A673 (cell line): ENCODE measurements at places on chromosomes 5 and 9.
A peak's percentile ranks its signal among the peaks of the same experiment; 100 is the strongest.

- no peak overlapping the region for H3K27ac ChIP-seq
- peaks cover 2% of the 10 kb centered on the region for H3K36me3 ChIP-seq
- H3K4me3 ChIP-seq: no peak overlapping the region
- H3K27me3 ChIP-seq: no peaks in the 10 kb centered on the region
- peaks cover 23% of the 10 kb centered on the region for H3K4me1 ChIP-seq
- no peak for DNase-seq
Observed at GRCh38 chr5:126799780-126800179, 22.8 kb downstream of the LMNB1 start.

DNA sequence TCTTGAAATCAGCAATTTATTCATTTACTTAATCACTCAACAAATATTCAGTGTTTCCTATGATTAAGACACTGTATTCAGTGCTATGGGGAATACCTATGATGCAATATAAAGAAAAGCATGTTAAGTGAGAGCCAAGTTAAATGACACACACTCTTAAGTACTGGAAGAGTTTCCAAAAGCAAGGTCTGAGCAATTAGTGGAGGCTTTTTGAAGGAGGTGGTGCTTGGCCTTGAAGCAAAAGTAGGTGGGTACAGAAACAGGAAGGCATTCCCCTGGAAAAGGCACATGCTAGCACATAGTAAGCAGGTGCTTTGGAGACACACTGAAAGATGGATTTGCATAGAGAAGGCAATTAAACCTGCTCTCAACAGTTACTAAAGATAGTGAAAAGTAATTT, 4.0 kb downstream of the TSLP start:
- no peaks in the 10 kb centered on the region for H3K36me3 ChIP-seq
- no peak overlapping the region for H3K27ac ChIP-seq
- DNase-seq: peak; percentile 56

- H3K36me3 ChIP-seq: no peaks in the 10 kb centered on the region
- H3K27me3 ChIP-seq: no peaks in the 10 kb centered on the region
- H3K4me1 ChIP-seq: peaks cover 22% of the 10 kb centered on the region
- H3K27ac ChIP-seq: no peak overlapping the region
- DNase-seq: no peak
Observed at GRCh38 chr9:86983620-86984259, 36.4 kb upstream of the GAS1 start.

DNA sequence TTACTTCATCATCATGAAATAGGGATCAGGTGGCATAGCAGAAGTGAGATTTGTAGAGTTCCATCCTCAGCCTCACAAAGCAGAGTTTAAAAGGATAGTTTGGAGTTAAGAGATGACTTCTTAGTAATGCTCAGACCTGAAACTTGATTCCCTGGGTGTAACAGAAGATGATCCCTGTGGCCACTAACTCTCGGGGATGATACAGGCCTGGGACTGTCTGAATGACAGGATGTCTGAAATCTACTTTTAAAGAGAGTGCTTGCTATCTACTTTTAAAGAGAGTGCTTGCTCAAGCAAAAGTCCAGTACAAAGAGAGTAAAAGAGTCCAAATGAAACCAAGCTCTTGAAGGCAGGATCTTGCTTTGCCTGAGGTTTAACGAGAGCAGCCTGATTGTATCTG, 14.6 kb downstream of the ADAMTS16 start:
- no peak overlapping the region for H3K4me3 ChIP-seq
- no peaks in the 10 kb centered on the region for H3K36me3 ChIP-seq
- no peak for DNase-seq
- no peaks in the 10 kb centered on the region for H3K27me3 ChIP-seq

DNA sequence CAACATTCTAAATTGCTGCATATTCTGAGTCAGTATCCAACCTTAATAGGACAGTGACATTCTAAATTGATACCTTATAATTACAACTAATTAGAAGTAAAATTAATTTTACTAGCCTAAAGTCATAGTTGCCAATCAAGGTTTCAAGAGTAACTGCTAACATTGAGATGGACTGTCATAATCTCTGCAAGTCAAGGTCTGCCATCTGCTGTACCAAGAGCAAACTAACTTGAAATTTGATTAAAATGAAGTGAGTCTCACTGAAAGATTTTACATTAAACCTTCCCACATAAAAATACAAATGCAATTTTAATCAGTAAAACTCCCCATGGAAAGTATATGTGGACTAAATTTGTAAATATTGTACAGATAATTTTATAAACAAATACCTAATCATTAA, 235.3 kb downstream of the PRDM9 start:
- no peak overlapping the region for H3K27ac ChIP-seq
- DNase-seq: no peak
- no peaks in the 10 kb centered on the region for H3K36me3 ChIP-seq
- H3K4me1 ChIP-seq: no peaks in the 10 kb centered on the region
- no peaks in the 10 kb centered on the region for H3K27me3 ChIP-seq

GRCh38 chr5:53180991-53181390, 71.4 kb upstream of the MOCS2 start:
- no peaks in the 10 kb centered on the region for H3K36me3 ChIP-seq
- H3K27ac ChIP-seq: no peak overlapping the region
- DNase-seq: no peak
- no peaks in the 10 kb centered on the region for H3K4me1 ChIP-seq
- H3K4me3 ChIP-seq: no peak overlapping the region

DNA sequence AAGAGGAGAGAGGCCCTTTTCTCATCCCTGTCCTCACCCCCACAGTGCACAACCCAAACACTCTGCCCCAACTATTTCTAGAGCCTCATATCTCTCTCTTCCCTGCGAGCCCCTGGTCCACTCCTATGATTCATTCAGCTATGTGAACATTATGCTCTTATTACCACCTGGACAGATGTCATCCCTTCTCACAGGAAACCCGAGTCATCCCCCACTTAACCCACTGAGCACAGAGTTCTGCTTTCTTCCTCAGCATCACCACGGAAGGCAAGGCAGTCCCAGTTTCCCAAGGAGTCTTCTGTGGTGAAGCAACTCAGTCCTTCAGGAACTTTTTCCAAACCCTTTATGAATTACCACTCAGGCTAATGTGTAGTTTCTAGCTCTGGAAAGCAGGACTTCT, 1.3 kb downstream of the DNAI1 start:
- no peaks in the 10 kb centered on the region for H3K27me3 ChIP-seq
- peaks cover 14% of the 10 kb centered on the region for H3K4me1 ChIP-seq
- DNase-seq: no peak
- no peak overlapping the region for H3K27ac ChIP-seq

DNA sequence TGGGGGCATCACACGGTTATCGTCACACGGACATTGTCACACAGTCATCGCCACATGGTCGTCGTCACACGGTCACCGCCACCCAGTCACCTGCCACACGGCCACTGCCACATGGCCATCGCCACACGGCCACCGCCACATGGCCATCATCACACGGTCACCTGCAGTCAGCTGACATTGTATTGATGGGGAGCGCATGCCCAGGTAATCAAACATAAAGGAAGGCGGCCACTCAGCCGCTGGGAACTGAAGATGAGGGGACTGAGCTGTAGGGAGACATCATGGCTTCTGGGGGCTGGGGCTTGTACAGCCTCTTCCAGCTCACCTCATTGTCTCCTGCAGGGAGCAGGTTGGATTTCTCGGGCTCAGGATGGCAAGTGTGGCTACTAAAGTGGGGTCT, 49.2 kb downstream of the MRPL36 start:
- peaks cover 55% of the 10 kb centered on the region for H3K27me3 ChIP-seq
- no peak overlapping the region for H3K27ac ChIP-seq
- no peak for DNase-seq
- H3K4me3 ChIP-seq: no peak overlapping the region

- H3K4me3 ChIP-seq: no peak overlapping the region
- no peak for DNase-seq
- no peaks in the 10 kb centered on the region for H3K36me3 ChIP-seq
- no peaks in the 10 kb centered on the region for H3K27me3 ChIP-seq
- H3K4me1 ChIP-seq: no peaks in the 10 kb centered on the region
Observed at GRCh38 chr5:151052836-151053235, 28.0 kb downstream of the TNIP1 start.

DNA sequence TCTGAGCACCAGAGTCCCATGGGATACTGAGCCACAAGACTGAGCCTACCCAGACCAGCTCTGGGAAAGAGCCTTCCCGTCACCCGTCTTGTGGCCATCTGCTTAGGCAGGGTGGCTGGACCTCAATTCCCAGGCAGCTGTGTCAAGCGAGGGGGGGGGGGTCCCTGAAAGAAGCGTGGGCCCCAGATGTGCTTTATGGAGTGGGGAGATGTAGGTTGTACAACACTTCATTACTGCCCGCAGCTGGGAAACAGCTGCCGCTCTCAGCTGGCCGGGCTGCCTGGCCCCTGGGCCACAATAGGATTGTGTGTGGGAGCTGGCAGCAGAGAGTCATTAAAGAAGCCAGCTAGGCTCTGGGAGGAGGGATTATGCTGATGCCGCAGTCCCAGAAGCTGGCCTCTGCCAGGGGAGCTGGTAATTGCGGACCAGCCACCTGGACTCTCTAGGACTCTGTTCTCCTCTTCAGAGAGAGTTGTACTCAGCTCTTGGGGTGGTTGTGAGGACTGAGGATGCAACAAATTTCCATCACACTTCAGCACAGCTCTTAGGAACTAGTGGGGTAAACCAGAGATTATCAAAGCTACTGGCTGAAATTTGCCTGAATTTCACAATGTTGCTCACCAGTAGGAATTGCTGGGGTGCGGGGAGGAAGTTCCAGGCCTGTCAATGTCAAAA, 145.4 kb downstream of the GADD45G start:
- H3K36me3 ChIP-seq: no peaks in the 10 kb centered on the region
- H3K27ac ChIP-seq: no peak overlapping the region
- H3K27me3 ChIP-seq: no peaks in the 10 kb centered on the region
- H3K4me3 ChIP-seq: no peak overlapping the region
- DNase-seq: no peak

DNA sequence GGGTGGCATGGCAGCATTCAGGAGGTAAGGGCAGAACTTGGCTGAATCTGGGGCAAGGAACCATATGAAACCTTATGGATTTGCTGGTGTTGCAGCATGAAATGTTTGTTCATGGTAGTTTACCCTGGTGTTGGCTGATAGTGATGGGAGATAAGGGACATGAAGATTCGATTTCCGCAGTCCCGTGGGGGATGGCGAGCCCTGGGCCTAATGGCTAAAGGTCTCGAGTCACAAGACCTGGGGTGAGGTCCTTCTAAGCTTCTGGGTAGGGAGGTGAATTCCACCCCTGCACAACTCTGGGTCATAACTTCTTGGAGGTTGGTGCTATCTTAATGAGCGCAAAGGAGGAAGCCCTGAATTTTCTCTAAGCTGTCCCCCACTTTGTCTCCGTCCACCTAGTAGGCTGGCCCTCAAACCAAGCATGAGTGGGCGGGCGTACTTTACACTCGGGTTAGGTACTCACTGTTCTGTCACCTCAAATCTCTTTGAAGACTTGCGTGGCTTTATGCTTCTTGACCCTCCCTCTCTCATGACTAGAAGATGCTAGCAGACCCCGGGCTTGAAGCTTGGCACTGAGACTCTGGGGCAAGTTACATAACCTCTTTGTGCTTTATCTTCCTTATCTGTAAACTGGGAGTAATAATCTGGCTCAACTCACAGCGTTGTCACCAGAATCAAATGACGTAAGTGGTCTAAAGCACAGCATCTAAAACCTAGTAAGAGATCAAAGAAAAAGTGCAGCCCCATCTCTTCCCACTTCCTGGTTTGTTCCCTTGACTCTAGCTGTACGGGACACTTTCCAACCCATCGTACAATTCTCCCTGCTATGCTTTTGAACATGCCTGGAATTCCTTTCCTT, 72.5 kb downstream of the BASP1 start:
- no peaks in the 10 kb centered on the region for H3K4me1 ChIP-seq
- H3K27me3 ChIP-seq: no peaks in the 10 kb centered on the region
- no peaks in the 10 kb centered on the region for H3K36me3 ChIP-seq
- no peak overlapping the region for H3K4me3 ChIP-seq

DNA sequence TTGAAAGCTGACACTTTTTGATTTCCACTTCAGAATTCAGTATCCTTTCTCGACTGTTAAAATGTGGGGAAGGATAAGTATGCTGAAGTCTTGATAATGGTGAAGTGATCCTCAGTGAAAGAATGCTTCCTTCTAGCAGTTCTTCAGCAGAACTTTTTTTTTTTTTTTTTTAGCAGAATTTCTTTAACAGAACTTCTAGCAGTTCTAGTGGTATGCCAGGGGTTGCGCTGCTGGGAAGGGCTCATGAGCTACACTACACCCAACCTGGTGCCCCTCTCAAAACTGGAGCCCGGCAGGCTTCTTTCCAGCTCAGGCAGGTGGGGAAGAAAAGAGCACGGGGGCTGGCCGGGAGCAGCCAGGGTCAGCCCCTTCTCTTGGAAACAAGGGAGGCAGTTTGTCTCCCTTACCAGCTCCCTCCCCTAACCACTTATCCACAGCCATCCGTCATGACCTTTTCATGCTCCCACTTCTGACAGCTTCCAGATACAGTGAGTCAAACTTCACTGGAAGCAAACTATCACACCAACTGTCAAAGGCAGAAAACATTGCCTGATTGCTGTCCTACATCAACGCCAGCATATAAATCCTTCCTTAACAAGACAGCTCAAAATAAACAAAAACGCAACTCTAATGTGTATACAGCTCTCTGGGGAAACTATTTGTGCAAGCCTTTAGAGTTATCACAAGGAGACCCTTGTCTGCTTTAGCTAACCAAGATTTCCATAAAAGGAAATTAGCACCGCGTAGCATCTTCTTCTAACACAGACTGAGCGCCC, 211.5 kb downstream of the GAPVD1 start:
- DNase-seq: no peak
- H3K27me3 ChIP-seq: no peaks in the 10 kb centered on the region
- no peak overlapping the region for H3K4me3 ChIP-seq
- no peak overlapping the region for H3K27ac ChIP-seq

DNA sequence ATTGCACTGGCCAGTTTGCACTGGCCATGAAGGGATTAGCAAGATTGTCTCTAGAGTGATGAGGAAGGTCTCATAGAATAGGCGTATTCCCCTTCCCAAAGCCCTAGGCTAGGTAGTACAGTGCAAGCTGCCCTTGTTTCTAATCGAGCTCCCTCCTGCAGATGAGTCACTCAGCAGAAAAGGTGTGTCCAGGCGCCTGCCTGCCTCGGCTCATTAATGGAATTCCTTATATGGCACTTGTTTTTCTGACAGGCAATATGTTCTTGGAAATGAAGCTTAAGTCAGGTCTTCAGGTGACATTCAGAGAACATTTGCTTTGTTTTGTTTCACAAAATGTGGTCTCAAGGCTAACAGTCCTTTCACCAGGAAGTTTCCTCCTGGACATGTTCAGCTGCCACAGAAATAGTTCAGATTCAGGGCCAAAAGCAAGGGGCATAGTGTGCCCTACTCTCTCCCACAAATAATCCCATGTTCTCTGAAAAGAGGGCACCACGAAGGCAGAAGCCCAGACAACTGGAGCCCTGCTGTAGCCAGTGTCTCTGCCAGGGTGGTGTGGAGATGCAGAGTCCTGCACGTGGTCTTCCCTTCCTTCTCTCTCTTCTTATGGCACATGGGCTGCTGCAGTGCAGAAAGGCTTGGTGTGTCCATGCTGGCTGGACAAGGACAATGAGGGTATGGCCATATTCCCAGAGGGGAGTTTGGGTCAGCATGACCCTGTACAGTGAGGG, 281.1 kb upstream of the MAP3K1 start:
- H3K27ac ChIP-seq: no peak overlapping the region
- no peaks in the 10 kb centered on the region for H3K4me1 ChIP-seq
- H3K4me3 ChIP-seq: no peak overlapping the region
- no peaks in the 10 kb centered on the region for H3K27me3 ChIP-seq
